ENCODE measurements at places on chromosomes 3 and 15.

GRCh38 chr15:26943866-26944265, 27.1 kb upstream of the GABRG3 start:
- no peaks in the 10 kb centered on the region for H3K36me3 ChIP-seq
- no peak for DNase-seq
- no peak overlapping the region for H3K4me3 ChIP-seq
- no peaks in the 10 kb centered on the region for H3K4me1 ChIP-seq

GRCh38 chr15:44250566-44251205, 37.8 kb upstream of the GOLM2 start:
- no peak overlapping the region for H3K4me3 ChIP-seq
- no peak overlapping the region for H3K27ac ChIP-seq
- DNase-seq, result no peak
- H3K4me1 ChIP-seq, result no peaks in the 10 kb centered on the region
- no peaks in the 10 kb centered on the region for H3K36me3 ChIP-seq

DNA sequence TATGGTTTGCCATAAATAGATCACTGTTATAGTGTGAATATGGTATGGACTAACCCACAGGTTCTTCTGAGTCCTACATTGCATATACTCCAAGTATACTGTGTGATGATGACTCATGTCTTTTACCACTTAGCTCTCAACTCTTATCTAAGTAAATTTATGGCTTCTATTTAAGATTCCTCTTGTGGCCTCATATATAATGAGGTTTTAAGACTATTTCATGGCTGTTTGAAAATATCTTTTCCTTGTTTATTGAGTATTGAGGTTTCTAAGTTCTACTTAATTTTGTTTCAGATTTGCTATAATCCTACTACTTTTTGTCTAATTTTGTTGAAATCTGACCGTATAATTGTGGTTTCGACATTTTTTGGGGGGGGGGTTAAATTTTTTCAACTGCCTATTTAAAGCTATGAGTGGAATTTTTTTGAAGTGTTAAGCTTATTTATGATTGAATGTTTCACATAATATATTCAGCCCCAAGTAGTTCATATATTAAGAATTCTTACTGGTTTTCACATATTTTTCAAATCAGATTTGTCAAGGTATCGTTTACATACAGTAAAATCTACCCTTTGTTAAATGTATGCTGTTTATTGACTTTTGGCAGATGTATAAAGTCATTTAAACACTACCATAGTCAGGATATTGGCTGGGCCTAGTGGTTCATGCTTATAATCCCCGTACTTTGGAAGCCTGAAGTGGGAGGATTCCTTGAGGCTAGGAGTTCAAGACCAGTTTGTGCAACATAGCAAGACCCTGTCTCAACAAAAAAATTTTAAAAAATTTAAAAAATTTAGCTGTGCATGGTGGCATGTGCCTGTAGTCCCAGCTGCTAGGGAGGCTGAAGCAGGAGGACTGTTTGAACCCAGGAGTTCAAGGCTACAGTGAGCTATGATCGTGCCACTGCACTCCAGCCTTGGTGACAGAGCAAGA, 11.7 kb downstream of the SLC25A36 start:
- no peak overlapping the region for H3K4me3 ChIP-seq
- no peaks in the 10 kb centered on the region for H3K27me3 ChIP-seq
- no peak overlapping the region for H3K27ac ChIP-seq
- H3K36me3 ChIP-seq, result no peaks in the 10 kb centered on the region

DNA sequence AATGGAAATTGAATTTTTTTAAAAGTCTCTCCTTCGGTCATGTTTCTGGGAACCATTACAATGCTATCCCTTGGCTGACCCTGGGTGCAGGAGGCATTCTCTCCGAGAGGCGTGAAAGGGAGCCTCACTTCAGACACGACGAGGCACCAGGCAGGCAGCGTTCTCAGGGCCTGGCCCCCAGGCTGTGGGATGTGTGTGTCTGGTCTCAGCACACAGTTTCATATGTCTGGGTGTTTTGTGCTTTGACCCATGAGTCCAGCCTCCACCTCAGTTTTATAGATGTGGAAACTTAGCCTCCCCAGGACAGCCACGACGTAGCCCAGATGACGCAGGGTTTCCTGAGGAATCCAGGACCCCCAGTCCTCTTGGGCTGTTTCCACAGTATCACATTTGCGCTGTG, 34.0 kb downstream of the FGD5 start:
- peaks cover 5% of the 10 kb centered on the region for H3K4me1 ChIP-seq
- DNase-seq, result no peak
- no peak overlapping the region for H3K27ac ChIP-seq
- no peak overlapping the region for H3K4me3 ChIP-seq
- no peaks in the 10 kb centered on the region for H3K36me3 ChIP-seq

DNA sequence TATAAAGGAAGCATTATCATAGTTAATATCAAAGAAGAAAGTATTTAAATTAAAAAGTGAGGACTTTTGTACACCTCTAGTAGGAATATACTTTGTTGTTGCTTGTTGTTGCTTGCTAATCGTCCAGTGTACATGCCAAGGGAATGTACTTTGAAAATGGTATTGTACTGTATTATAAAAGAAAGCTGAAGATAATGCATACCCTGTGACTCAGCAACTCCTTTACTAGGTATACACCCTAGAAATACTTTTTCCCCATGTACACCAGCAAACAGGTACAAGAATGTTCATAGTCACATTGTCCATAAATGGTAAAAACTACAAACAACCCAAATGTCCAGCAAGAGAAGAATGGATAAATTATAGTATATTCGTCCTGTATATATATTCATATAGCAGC, 12.0 kb downstream of the TTBK2 start:
- H3K4me1 ChIP-seq, result peaks cover 4% of the 10 kb centered on the region
- no peaks in the 10 kb centered on the region for H3K27me3 ChIP-seq
- no peak overlapping the region for H3K4me3 ChIP-seq
- peaks cover 3% of the 10 kb centered on the region for H3K36me3 ChIP-seq

- no peak overlapping the region for H3K27ac ChIP-seq
- H3K36me3 ChIP-seq, result no peaks in the 10 kb centered on the region
- no peak for DNase-seq
- H3K27me3 ChIP-seq, result peaks cover 21% of the 10 kb centered on the region
- H3K4me3 ChIP-seq, result no peak overlapping the region
- peaks cover 17% of the 10 kb centered on the region for H3K4me1 ChIP-seq
Measured at GRCh38 chr3:194572143-194572789, 61.0 kb downstream of the TMEM44 start.

- no peaks in the 10 kb centered on the region for H3K4me1 ChIP-seq
- H3K36me3 ChIP-seq, result no peaks in the 10 kb centered on the region
- no peak overlapping the region for H3K4me3 ChIP-seq
- DNase-seq, result no peak
Measured at GRCh38 chr3:7700539-7700938, 801.1 kb upstream of the LMCD1 start.

- no peak for DNase-seq
- H3K27me3 ChIP-seq, result no peaks in the 10 kb centered on the region
- no peak overlapping the region for H3K27ac ChIP-seq
- H3K4me1 ChIP-seq, result no peaks in the 10 kb centered on the region
- H3K4me3 ChIP-seq, result no peak overlapping the region
Measured at GRCh38 chr3:98811048-98811447, 47.9 kb downstream of the ST3GAL6 start.

GRCh38 chr15:89665449-89666181, 10.3 kb upstream of the KIF7 start:
- H3K4me1 ChIP-seq, result peaks cover 11% of the 10 kb centered on the region
- peak overlapping the region; percentile 32 for H3K4me3 ChIP-seq
- H3K27me3 ChIP-seq, result no peaks in the 10 kb centered on the region
- H3K36me3 ChIP-seq, result no peaks in the 10 kb centered on the region
- peak overlapping the region; percentile 94 for H3K27ac ChIP-seq

GRCh38 chr15:31347067-31347975, 20.7 kb downstream of the KLF13 start:
- H3K4me1 ChIP-seq, result peaks cover 34% of the 10 kb centered on the region
- no peak for DNase-seq
- peak overlapping the region; percentile 75 for H3K27ac ChIP-seq
- no peak overlapping the region for H3K4me3 ChIP-seq

GRCh38 chr3:142857056-142857455, 31.8 kb downstream of the PCOLCE2 start:
- H3K27ac ChIP-seq, result no peak overlapping the region
- no peak overlapping the region for H3K4me3 ChIP-seq
- H3K27me3 ChIP-seq, result peaks cover 8% of the 10 kb centered on the region
- no peak for DNase-seq
- H3K4me1 ChIP-seq, result no peaks in the 10 kb centered on the region

DNA sequence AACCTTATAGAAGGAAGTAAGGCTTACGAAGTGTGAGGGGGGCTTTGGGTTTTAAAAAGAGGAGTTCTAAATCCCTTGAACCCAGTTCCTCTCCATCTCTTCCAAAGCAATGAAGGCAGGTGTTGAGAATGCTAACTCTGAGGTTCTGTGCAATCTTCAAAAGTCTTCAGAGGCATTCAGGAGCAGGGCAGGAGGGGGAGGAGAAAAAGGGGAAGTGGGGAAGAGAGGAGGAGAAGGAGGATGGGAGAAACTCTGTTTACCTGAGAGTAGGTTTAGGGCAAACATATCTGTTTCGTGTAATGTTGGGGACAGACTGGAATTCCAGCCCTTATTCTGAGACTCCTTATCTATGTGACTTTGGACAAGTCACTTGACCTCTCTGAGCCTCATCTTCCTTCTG, 36.9 kb downstream of the FAM3D start:
- no peak overlapping the region for H3K4me3 ChIP-seq
- H3K27me3 ChIP-seq, result no peaks in the 10 kb centered on the region
- no peak for DNase-seq

DNA sequence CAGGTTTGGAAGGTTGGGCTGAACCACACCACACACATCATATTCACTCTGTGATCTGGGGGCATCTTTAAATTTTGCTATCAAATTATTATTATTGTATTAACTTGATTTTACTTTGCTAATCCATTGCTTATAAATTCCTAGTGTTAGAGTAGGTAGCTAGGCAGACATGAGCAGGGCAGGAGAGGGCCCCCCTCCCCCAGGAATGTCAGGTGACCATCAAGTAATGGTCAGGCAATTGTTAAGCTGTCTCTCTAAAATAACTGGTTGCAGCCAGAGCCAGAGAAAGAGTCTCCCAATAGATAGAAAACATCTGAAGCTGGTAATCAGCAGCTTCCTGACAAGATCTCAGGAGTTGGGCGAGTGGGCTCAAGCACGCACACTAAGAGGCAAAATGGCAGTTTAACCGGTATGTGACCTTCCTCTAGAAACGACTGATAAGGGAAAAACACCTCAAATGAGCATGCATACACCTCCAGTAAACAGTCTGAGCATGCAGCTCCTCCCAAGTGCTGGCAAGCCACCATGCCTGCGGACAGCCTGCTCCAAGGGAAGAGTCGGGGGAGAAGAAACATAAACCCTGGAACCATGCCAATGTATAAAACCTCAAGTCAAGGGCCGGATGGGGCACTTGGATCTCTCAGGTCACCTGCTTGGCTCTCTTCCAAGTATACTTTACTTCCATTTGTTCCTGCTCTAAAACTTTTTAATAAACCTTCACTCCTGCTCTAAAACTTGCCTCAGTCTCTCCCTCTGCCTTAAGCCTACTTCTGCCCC, 3.1 kb upstream of the CXCR6 start:
- no peak overlapping the region for H3K27ac ChIP-seq
- peaks cover 5% of the 10 kb centered on the region for H3K4me1 ChIP-seq
- H3K27me3 ChIP-seq, result no peaks in the 10 kb centered on the region
- H3K4me3 ChIP-seq, result no peak overlapping the region
- peaks cover 11% of the 10 kb centered on the region for H3K36me3 ChIP-seq
- no peak for DNase-seq

GRCh38 chr15:39896846-39897245, 23.2 kb downstream of the GPR176 start:
- H3K36me3 ChIP-seq, result no peaks in the 10 kb centered on the region
- no peaks in the 10 kb centered on the region for H3K4me1 ChIP-seq
- no peaks in the 10 kb centered on the region for H3K27me3 ChIP-seq
- no peak overlapping the region for H3K27ac ChIP-seq
- H3K4me3 ChIP-seq, result no peak overlapping the region
- DNase-seq, result no peak

DNA sequence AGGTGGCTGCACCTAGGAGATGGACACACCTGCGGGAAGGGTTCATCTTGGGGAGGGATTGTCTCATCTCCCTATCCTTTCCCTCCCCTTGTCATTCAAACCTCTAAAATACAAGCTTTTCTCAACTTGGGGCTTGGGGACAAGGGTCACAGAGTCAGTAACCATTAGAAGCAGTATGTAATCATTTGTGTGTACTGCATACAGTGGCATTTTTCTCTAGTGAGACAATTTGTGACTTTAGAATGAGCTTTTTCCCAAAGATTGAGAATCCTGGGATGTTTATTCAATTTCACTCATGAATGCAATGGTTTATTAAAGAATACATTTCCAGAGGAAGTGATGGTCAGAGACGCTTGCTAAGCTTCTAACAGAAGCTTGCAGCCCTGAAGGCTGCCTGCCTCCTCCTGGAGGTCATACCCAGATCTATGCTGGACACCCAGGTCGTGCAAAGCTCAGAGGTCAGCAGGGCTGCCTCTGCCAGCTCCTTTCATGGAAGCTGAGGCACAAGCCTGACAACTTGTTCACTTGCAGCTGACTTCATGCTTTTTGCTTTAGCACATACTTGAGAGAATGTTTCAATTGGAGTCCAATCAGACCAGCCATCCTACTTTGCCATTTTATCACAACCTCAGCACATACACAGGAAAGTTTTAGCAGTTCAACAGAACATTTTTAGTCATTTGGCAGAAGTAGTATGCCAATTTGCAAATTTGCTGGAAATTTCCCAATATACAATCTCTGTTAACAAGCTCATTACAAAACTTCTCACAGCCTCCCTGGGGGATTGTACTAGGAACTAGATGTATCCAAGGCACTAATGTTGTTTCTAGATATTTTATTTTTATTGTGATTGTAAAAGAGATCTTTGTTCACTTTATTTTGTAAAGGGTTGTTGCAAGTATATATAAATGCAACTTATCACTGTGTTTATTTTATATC, 25.6 kb upstream of the ALDH1L1 start:
- no peaks in the 10 kb centered on the region for H3K36me3 ChIP-seq
- no peak for DNase-seq
- no peak overlapping the region for H3K27ac ChIP-seq
- H3K4me1 ChIP-seq, result peaks cover 29% of the 10 kb centered on the region
- peaks cover 13% of the 10 kb centered on the region for H3K27me3 ChIP-seq

GRCh38 chr15:95235033-95235432, 1003.7 kb downstream of the MCTP2 start:
- no peak for DNase-seq
- no peak overlapping the region for H3K4me3 ChIP-seq
- H3K27ac ChIP-seq, result no peak overlapping the region
- no peaks in the 10 kb centered on the region for H3K27me3 ChIP-seq
